ENCODE measurements at places on chromosomes 6 and 20.

DNA sequence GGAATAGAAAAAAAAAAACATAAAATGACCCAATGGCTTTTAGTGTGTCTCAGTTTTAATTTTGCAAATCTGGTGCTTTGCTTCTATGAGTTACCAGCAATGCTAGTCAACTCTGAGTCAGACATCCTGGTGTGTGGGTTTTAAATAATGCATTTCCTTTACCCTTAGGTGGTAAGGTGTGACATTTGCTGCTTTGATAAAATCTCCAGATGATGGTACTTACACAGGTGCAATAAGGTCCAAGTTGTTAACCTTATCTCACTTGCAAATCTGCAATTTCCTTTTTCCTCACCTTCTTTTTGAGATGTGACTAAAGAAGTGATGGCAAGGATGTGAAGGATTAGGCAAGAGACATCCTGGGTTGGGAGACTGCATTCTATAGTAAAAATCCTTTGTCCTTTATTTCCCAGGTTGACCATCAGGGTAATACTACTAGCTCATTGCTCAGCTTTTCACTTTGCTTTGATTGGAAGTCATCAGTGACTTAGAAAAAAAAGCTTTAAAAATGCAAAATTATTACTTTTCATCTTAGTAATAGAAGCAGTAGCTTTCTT, 818.5 kb upstream of the FLRT3 start:
- DNase-seq = no peak

DNA sequence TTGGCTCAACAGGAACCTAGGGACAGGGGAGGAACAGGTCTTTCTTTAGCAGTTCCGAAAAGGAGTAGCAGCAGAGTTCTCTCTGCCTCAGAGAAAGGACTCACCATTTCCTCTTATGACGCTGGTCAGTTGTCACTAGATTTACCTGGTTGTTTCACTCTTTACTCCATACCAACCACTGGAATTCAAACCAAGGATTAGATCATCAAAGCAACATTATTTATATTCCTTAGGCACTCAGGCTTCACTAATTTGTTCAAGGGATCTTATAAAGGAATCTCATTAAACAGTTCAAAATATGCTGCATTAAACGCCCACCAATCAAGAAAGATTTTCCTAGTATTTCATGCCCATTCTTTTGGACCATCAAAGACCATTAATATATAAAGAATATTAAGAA, 1129.5 kb upstream of the MAP3K7 start:
- no peak for DNase-seq

- no peak for DNase-seq
These were observed 14.2 kb downstream of the OR2A4 start for GRCh38 chr6:131687022-131687421.

DNA sequence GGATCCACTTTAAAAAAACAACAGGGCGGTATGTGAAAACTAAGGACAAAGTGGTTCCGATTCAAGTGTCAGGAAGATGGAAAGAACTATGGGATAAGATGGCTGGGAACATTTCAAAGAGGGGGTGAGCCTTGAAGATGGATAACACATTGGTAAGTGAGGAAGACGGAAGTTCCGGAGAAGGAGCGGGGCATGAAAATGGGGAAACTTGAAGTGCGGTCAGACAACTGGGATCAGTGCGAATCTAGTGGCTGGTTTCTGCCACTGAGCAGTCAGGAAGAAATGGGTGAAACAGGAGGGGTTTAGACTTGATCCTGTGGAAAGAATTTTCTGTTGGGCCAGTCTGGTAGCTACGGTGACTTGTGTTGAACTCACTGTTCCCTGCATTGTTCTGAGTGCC, 1.2 kb downstream of the NAA20 start:
- DNase-seq = no peak

DNA sequence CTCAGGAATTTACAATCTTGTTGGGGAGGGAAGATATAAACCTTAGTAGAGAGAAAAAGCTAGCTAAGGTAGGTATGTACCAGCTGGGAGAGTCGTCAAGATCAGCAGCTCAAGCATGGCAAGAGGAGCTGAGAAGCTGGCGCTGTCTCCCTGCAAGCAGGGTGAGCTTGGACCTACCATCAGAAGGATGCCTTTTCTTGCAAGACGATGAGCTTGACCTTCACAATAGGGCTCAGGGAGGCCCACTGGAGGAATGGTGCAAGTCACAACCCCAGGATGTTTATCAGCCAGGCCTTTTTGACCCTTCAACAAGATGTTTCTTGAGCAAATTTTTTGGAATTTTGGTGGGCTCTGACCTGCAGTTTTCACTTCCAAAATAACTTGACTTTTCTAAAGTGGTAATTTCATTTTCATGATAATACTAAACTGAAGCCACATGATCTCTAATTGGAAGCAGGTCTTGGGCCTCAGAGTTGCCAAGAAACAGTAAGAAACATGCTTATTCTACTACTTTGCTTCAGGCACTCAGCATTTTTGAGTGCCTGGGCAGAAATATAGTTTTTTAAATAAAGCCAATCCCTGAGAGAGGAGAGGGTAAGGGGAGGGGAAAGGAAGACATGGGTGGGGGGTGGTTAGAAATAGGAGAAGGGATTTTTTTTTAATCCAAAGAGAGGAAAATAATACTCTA, 258.1 kb downstream of the CLIC5 start:
- no peak for DNase-seq

DNA sequence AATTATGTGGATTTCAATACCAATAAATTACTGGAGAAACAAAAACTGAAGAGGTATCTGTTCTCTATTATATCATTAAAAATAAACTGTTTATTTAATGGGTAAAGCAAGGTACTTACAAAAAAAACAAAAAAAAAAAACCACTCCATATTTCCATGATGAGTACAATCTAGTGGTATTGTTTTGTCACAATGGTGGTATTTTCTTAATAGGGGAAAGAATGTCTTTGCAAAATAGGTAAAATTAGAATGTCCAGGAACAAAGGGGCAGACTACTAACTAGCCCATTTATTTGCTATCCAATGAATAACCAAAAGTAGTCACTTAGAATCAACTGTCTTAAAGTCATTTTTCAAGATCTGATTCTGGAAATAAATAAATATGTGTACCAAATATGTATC, 92.0 kb downstream of the ARHGAP18 start:
- no peak for DNase-seq

DNA sequence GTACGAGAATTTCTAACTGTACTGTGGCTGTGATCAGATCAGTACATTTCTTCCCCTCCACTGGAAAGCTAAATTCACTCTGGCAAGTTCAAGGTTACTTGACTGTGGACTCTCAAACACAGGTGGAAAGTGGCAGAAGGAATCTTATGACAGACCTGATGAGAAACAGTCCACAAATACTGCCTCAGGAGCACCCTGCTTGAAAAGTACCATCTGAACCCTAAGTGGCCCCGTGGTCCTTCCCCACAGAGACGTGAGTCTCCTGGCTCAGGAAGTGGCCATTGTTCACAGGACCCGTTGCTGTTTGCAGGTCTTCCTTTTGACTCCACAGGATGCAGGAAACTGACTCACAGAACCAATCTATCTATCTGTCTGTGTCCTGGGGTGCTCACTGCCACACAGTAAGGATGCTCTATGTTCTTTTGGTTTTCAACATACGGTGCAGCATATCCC, 47.5 kb upstream of the NHSL1 start:
- DNase-seq = no peak

- DNase-seq = no peak
These were observed 94.5 kb upstream of the VSTM2L start for GRCh38 chr20:37808233-37809070.

- no peak for DNase-seq
These were observed 13.2 kb upstream of the ZBTB24 start for GRCh38 chr6:109496036-109496772.

GRCh38 chr6:51398064-51398705, 579.5 kb downstream of the TFAP2B start:
- no peak for DNase-seq

DNA sequence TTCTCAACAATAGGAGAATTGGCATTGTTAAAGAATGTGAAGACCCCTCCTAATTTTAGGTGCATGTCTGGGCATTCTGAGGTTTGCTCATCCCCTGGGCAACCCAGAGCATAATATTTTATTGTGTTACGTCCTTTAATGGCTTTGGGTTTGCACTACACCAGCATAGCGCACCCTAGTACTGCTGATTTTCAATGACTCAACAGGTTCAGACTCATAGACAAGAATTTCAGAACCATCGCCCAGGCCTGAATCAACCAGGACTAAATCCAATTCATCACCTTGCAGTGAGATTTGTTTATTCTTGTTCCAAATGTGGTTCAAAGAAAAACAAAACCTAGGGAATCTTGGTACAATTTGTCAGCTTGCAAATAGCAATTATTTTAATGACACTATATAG, 137.8 kb upstream of the PHACTR1 start:
- no peak for DNase-seq

DNA sequence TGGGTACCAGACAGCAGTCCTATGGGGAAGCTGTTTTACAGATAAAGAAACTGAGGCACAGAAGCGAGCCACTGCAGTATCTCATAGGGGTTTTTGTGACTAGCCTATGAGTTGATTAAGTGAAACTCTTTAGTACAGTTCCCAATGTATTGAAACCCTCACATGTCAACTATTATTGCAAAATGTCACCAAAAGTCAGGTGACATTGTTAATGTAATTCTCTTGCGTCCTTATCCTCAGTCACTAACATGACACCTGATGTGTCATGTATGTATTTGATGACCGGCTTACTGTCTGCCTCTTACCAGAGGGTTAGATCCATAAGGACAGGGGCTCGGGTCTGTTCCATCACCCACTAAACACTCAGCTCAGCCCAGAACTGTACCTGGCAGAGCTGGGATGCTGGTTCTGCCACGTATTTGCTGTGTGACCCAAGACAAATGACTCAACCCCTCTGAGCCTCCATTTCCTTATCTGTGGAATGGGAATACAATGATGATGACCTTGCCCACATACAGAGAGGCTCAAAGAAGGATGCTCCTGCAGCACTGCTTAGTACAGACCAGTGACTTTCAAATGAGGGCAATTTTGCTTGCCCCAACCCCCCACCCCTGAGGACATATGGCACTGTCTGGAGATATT, 32.9 kb downstream of the PREX1 start:
- DNase-seq = no peak

DNA sequence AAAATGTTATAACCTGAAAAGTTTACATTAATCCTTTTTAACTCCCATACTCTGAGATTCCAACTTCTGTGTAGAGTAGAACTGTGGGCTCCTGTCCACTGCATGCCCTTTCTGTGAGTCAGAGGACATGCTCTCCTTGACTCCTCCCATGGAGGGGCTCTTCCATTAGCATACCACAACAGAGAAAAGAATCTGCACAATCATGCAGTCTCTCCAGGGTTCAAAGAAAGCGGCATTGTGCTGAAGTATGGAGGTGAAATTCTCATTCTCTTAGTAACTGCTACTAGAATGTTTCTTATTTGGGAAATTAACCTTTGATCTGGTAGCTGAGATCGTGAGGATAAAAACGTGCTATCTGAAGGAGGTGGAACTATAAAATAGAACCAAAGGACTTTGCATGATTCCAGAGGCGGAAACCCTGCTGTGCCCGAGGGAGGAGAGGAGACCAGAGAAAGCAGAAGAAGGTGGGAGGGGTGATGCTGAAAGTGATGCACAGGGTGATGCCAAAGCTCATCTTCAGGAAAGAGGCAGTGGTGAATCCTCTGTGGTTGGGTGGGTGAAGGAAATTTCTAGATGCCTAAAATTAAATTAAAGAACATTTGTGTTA, 202.2 kb upstream of the PCSK2 start:
- no peak for DNase-seq

GRCh38 chr6:121430514-121431460, 4.7 kb upstream of the GJA1 start:
- DNase-seq = no peak

GRCh38 chr6:113276601-113277000, 580.5 kb upstream of the MARCKS start:
- DNase-seq = no peak

- DNase-seq = no peak
These were observed 49.1 kb upstream of the PLCB1 start for GRCh38 chr20:8082989-8083388.

DNA sequence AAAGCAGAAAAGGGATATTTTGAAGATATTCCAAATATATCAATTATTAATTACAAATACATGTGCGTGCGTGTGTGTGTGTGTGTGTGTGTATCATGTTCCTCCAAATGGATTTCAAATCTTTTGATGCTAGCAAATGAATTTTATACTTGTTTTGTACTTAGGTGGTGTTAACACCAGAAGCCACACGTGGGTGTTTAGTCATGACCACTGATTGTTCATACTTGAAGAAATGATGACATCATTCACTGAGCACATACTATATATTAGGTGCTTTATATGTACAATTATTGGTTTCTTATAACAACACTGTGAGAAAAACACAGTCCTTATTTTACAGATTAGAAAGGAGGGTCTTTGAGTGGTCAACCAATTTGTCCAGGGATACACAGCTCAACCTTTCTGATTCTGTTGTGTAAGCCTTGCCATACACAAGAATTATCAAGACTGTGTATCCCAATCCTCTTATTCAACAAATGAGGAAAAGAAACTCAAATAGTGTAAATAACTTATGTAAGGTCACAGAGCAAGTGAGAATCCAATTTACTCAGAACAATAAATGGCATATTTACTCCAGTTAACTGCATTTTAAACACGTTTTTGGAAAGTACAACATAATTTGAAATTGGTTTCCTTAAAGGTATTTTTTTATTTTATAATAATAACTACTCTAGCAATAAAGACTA, 88.5 kb downstream of the BCAS1 start:
- no peak for DNase-seq

GRCh38 chr6:6039946-6040509, 33.3 kb upstream of the NRN1 start:
- DNase-seq = no peak

DNA sequence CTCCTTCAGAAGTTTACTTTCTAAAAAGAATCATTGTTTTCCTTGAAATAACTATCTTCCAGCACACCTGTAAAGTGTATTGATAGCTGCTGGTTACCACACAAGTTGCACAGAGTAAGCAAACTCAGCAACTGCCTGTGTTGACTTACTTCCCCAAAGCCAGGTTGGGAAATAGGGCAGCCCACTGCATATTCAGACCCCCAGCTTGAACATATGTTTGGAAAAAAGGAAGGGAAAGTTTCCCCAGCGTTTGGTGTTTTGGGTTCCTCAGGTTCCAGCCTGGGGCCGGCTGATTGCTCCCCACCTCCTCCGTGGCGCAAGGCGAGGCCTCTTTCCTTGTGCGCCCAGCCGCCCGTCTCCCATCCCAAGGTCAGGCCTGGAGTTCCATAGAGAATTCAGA, 70.1 kb upstream of the QKI start:
- no peak for DNase-seq

- no peak for DNase-seq
These were observed 3.5 kb upstream of the MOXD1 start for GRCh38 chr6:132404736-132405135.

GRCh38 chr20:57707849-57708693, 1.7 kb downstream of the PMEPA1 start:
- no peak for DNase-seq

GRCh38 chr6:158991017-158991723, 8.8 kb downstream of the RSPH3 start:
- no peak for DNase-seq

- DNase-seq = no peak
These were observed 9.6 kb downstream of the CLDN20 start for GRCh38 chr6:155273431-155273830.

DNA sequence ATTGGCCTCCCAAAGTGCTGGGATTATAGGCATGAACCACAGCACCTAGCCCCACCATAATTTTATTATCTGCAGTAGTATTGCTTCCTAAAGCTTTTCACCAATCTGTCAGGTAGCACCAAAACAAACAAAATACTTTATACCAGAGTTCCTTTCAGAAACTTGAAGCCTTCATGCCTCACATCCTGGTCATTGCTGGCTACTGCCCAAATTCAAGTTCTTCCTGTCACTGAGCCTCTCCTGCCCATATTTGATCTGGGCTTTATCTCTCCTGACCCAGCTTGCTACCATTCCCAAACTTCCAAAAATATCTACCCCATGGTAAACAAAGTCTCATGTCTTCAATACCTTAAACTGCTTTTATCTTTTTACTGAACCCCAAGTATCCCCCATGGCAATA, 34.9 kb upstream of the DST start:
- DNase-seq = no peak
